ENCODE measurements at places on chromosomes 6 and 20.

- DNase-seq = peak; percentile 71
Measured at GRCh38 chr6:73969971-73970970, 274.3 kb downstream of the CD109 start.

- DNase-seq = no peak
Measured at GRCh38 chr20:36157610-36158009, 3.1 kb downstream of the EPB41L1 start.

DNA sequence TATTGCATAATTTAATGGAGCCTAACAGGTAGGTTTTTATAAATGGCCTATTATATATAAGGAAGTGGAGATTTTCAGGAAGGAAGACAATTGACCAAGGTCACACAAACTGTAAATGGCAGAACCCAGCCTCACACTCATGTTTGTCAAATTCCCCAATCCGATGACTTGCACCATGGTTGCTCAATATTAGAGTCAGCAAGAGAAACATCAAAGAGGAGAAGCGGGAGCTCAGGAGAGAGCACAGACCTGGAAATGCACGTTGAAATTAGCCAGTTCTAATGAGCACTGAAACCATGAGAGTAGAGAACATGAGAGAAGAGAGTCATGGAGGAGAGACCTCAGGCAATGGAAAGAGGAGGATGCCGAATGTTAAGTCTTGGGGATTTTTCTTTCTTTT is 13.5 kb upstream of the MLIP start:
- DNase-seq = no peak

- DNase-seq = peak; percentile 75
Measured at GRCh38 chr6:36360241-36361054, 23.8 kb upstream of the BNIP5 start.

GRCh38 chr6:160116411-160116810 is 5.2 kb upstream of the SLC22A1 start:
- DNase-seq = no peak

DNA sequence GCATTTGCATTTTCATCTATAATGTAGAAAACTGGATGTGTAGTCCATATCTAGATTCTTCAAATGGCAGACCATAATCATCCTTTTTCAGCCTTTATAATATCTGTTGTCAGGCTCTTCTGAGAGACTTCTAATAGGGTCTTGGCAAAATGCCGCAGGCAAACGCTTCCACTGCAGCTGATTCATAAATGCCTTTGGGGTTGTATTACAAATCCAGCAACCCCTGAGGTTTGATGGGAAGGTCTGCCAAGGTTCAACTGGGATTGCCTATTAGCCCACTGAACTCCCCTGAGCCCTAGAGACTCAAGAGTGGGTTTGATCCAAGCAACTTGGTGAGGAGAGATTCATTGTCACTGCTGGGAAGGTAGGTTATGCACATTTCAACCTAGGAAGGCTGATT is 365.2 kb upstream of the POU3F2 start:
- DNase-seq = no peak

GRCh38 chr6:155248008-155249001 is 15.5 kb upstream of the CLDN20 start:
- peak; percentile 63 for DNase-seq

DNA sequence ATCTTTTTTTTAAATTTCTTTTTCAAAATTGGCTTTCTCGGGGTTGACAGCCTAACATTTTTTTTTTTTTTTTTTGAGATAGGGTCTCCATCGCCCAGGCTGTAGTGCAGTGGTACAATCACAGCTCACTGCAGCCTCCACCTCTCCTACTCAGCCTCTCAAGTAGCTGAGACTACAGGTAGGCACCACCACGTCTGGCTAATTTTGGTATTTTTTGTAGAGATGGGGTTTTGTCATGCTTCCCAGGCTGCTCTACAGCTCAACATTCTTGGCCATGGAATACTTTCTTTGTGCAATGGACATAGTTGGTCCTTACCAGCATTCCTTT is 6.4 kb upstream of the CTNNBL1 start:
- no peak for DNase-seq

- no peak for DNase-seq
Measured at GRCh38 chr6:77638129-77638830, 14.6 kb upstream of the MEI4 start.

- DNase-seq = no peak
Measured at GRCh38 chr20:51749674-51750036, 18.5 kb downstream of the ATP9A start.

DNA sequence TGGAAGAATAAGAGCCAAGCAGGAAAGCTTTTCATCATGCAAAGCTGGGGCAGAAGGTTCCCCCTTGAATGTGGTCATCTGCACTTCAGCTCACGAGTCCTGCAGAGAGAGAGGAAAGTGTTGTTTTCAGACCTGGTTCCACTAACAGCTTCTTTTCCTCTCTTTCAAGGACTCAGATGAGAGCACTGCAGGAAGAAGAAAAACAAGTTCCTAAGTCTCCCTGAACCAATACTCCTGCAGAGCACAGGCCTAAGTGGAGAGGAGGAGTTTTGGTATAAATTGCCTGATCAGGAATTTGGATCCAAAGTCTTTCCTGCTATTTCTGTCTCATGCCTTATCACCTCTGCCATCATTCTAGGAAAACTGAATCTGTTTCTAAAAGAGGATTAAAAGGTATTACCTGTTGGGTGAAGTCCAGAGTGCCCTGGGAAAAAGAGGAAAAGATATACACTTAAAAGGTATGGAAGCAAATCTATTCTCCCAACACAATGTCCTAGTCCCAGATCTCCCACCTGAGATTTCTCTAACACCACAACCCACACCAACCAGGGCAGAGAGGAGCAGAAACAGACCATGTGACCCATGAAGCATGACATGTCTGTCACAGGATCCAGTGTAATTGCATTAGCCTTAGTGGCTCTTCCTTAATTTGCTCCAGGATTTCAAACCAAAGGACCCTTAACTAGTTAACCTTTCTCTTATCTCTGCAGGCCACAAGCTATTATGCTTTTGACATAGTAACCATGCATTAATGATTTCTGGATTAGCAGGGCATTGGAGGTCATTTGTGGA is 12.2 kb downstream of the HLA-DRB5 start:
- DNase-seq = no peak

DNA sequence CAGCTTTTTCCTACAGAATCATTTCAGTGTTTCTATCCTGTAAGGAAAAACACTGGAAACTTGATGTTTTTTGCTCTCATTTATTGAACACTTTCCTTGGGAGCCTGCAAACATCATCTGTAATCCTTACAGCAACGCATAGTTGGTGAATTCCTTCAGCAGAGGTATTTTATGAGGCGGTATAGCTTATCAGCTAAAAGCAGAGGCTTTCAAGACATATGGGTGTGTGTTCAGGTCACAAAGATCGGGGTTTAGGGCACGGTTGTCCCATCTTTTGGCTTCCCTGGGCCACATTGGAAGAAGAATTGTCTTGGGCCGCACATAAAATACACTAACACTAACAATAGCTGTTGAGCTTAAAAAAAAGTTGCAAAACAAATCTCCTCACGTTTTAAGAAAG is 185.0 kb downstream of the AIG1 start:
- DNase-seq = no peak

DNA sequence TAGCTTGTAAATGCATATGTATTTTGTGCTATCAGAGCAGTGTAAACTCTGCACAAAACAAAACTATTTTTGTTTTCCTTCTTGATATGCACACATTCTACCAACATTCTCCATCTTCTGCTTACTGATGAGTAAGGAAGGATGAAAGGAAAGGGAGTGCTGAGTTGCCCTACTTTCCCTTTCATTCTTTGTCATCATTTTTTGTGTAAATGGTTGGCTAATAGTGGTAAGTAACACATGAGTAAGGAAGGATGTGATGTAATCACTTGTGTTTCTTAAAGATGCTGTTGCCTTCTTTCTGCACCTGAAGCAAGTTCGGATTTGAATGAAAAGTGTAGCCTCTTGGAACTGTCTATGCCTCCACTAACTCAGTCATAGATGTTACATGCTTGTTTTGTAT is 4.6 kb upstream of the REV3L start:
- DNase-seq = no peak

GRCh38 chr6:67875877-67876383 is 759.2 kb upstream of the ADGRB3 start:
- DNase-seq = no peak

DNA sequence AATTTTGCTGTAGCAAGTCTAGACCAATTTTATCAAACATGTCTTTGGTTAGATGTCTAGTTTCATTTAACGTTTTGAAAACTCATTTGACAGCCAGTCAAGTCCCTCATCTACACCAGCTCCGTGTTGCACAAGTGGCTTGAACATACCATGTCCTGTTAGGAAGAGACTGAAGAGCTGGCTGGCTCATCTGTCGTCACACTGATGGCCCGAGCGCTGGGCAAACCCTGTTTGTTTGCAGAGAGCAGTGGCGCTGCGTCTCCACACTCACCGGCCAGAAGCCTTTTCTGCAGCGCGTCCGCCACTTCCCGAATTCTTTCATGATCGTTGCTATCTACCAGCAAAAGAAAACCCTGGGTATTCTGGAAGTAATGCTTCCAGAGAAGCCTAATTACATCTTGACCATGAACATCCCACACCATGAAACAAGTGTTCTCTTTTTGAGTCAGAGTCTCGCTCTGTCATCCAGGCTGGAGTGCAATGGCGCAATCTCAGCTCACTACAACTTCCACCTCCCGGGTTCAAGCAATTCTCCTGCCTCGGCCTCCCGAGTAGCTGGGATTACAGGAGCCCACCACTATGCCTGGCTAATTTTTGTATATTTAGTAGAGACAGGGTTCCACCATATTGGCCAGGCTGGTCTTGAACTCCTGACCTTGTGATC is 10.7 kb upstream of the TCFL5 start:
- no peak for DNase-seq

DNA sequence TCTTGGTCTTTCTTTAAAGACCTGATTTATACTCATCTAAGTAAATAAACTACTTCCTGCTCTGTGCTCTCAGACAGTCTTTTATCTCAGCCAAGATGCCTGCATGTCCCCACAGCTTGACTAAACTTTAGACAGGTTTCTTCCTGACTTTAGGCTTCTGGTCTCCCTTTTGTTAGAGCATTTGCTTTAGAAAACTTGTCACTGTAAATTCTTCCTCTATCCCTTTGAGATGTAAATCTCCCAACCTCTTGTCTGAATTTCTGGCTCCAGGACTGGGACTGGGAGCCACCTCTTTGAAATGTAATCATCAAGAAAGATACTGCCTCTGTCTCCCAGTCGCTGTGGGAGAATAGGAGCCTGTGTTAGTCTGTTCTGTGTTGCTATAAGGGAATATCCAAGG is 739.9 kb downstream of the C6orf118 start:
- DNase-seq = no peak

- no peak for DNase-seq
Measured at GRCh38 chr20:57888591-57888990, 178.8 kb upstream of the PMEPA1 start.

DNA sequence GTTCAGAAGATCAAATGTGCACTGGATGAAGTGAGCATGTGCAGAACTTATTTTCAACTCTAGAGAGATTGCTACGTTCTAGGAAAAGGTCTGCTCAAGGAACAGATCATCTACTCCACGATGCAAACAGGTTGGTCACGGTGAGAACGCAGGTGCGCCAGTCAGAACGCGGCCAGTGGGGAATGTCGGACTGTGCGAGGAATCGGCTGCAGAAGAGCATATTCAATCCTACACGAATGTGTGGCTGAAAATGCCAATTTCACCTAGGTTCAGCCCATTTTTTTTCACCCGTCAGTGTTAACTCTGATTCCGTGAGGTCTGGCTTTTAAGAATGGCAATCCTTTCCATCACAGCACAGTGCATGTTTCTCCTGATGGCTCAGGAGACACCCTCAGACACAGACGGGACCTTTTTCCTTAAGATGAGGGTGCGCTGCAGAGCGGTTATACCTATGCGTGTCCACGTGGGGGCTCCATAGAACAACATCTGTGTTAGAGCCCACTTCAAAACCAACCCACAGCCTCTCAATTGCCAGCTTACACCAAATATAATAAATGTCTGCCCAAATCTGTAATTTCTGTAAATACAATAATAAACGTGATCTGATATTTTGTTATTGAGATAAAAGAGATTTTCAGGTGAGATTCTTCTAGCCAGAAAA is 250.4 kb downstream of the FOXA2 start:
- DNase-seq = peak; percentile 10

DNA sequence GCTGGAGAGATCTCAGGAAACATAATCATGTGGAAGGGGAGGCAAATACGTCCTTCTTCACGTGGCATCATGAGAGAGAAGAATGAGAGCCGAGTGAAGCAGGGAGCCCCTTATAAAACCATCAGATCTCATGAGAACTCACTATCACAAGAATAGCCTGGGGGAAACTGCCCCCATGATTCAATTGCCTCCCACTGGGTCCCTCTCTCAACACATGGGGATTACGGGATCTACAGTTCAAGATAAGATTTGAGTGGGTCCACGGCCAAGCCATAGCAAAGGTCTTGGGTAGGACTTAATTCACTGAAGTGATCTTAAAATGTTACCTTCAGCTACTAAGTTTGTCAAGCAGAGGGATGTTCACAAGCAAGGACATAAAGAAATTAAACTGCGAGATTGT is 162.2 kb downstream of the ADGRG6 start:
- no peak for DNase-seq

- DNase-seq = no peak
Measured at GRCh38 chr20:55174635-55175034, 699.2 kb downstream of the DOK5 start.

DNA sequence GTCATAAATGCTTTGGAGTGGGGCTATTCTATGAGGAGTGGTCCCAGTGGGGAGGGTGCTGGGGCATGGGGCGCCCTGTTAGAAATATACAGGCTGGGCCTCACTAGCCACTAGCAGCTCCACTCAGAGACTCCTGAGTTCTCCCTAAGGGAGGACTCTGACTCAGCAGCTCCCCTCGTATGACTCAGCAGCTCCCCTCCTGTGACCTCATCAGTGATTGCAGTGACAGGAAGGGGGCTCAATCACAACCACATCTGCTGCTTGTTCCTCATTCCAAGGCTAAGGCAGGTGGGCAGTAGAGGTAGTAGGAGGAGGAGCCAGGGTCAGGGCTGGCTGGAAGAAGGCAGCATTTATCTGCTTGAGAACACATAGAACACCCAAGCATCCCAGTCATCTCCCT is 73.7 kb downstream of the PRND start:
- no peak for DNase-seq

DNA sequence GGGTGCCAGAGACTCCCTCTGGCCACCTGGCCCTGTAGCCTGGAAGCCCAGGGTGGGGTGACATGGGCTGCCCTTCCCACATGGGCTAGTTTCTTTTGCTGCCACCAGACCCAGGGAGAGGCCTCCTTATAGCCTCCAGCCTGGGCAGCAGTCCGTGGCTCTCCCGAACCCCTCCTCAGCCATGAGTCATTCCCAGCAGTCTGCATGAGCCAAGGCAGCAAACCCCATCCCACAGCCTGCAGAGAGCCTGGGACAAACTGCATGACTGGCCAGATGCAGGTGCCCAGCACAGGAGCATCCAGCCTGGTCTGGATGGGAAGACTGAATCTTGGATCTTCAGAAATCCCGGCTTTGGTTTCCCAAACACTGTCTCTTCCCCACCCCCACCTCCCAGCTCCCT is 75.7 kb downstream of the MRPL14 start:
- DNase-seq = no peak

GRCh38 chr20:8972963-8973705 is 95.8 kb upstream of the PLCB4 start:
- no peak for DNase-seq

DNA sequence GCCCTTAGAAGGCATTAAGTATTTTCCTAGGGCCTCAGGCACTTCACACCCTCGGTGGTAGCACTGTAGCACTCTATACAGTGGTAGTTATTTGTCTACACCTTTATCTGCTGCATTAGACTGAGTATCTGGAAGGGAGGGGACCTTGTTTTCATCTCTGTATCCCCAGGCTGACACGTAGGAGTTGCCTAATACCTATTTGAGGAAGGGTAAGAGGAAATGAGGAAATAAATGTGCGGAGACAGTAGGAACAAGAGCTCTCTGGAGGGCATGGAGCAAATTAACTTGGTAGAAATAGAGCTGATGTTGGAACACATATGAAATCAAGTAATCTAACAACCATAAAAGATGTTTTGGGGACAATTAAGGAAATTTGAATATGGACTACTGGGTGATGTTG is 3.9 kb downstream of the CNPY3 start:
- no peak for DNase-seq
